HFFc6 (cell line): ENCODE measurements at places on chromosomes 13 and 19.

DNA sequence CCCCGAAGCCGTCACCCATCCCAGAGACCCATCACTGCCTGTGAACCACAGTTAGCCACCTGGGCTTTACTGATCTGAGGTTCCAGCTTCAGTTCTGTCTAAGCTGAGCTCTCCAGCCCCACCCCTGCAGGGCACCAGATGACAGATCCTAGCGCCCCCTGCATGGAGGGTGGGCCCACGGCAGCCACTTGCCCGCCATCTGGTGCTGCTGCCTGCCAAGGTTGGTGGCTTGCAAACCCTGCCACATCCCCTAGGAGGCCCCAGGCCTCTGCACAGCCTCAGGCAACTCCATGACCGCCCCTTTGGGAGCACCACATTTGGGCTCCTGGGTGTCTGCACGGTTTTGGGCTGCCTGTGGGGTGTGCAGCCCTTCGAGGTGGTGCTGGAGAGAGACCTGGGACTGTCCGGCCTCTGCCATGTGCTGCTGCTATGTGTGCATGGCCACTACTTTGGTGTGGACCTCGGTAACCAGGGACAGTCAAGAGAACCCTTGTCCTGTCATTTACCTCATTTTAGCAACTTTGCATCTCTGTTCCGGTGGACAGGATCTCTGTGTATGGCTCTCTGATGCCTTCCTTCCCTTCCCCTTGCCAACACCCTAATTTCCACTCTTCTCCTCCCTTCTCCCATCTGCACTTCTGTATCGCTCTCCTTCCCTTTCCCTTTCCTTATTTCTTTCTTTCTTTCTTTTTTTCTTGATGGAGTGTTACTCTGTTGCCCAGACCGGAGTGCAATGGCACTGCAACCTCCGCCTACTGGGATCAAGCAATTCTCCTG lies 17.4 kb upstream of the SDHAF1 start:
- no peak for DNase-seq

GRCh38 chr13:98068521-98068920 lies 74.4 kb upstream of the FARP1 start:
- DNase-seq = no peak

DNA sequence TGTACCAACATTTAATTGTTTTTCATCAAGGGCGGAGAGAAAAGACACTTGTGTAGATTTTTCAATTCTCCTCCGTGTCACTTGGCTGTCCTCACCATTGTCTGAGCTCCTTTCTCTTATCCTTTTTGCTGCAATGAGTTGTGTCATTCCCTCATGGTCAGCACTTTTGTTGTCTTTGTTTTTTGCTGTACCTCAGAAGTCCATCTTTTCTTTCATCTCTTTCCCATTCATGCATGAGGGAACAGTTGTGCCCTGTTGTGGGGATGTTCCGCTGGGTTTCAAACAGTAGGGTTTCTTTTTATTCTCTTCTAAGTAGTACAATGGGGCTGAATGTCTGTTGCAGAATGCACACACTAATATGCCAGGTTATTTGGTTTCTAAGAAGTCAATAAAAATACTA lies 222.6 kb downstream of the TM9SF2 start:
- DNase-seq = no peak

GRCh38 chr13:29845440-29846056 lies 4.9 kb downstream of the UBL3 start:
- DNase-seq = no peak
